ENCODE measurements at places on chromosomes 4 and X.

DNA sequence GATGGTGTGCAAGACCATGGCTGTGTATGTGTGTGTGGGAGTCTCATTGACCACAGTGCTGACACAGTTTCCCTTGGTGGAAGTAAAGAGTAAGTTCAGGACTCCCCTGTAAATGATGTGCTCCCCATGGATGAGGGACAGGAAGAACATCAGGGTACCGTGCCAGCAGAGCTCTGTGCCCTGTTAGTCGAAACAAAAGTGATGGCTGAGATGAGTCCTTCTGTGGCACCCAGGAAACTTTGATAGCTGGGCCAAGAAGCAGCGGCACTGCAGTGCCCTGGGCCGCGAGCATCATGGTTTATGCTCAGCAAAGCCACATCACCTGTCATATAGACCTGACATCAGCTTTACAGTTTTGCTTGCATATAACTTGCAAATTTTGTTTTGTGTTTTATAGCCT lies 61.4 kb upstream of the CLDN34 start:
- no peak for DNase-seq

- no peak for DNase-seq
Measured at GRCh38 chrX:71815906-71816156, 52.7 kb downstream of the CXorf49B start.

GRCh38 chr4:8262637-8263322 lies 6.8 kb upstream of the HTRA3 start:
- no peak for DNase-seq

DNA sequence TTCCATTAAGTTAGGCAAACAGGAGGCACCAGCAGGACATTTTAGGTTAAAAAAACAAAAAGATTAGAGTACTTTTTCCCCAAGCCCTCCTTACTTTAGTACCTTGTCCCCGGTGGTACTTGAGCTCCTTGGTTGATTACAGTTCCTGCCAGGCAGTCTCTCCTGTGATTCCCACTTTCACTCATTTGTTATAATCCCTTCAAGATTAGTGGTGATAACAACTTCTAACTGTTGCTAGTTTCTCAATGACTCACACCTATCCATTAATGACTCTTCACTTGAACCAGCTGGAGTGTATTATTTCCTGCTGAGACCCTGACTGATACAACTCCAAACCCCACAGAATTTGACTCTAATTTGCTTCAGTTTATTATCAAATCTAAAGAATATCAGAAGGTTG lies 765.0 kb upstream of the DIAPH2 start:
- DNase-seq = no peak

GRCh38 chr4:100428051-100428450 lies 89.8 kb downstream of the EMCN start:
- DNase-seq = no peak

DNA sequence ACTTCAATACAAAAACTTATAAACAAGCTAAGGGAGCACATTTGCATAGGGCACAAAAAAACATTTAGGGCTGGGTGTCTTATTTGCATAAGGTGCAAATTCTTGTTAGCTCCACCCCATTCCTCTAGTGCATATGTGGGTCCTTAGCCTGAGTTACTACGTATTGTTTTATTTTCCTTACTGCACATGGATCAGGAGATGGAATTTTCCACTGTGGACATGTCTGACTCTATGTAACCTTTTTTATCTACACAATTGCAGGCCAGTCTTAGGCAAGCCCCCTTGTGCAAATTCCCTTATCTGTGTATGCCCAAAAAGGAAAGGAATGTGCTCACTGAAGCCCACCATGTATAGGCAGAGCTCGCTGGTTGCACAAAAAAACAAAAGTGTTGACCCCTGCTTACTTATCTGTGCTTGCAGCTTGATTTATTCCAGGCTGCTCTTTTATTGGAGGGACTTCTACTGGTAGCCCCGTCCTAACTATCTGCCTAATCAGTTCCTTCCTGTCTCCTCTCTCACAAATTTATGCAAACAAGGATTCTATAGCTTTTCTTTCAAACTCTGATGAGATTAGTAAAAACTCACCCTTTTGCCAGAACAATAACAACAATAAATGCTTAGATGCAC lies 359.0 kb upstream of the MAGEB16 start:
- no peak for DNase-seq

GRCh38 chrX:120365320-120365719 lies 3.4 kb downstream of the ATP1B4 start:
- no peak for DNase-seq

GRCh38 chrX:41516999-41517765 lies 70.0 kb downstream of the NYX start:
- no peak for DNase-seq

GRCh38 chrX:27918799-27919198 lies 62.5 kb downstream of the DCAF8L1 start:
- DNase-seq = no peak

- no peak for DNase-seq
Measured at GRCh38 chrX:43121637-43122036, 343.7 kb upstream of the PPP1R2C start.

- no peak for DNase-seq
Measured at GRCh38 chr4:81421346-81422218, 50.1 kb downstream of the RASGEF1B start.

DNA sequence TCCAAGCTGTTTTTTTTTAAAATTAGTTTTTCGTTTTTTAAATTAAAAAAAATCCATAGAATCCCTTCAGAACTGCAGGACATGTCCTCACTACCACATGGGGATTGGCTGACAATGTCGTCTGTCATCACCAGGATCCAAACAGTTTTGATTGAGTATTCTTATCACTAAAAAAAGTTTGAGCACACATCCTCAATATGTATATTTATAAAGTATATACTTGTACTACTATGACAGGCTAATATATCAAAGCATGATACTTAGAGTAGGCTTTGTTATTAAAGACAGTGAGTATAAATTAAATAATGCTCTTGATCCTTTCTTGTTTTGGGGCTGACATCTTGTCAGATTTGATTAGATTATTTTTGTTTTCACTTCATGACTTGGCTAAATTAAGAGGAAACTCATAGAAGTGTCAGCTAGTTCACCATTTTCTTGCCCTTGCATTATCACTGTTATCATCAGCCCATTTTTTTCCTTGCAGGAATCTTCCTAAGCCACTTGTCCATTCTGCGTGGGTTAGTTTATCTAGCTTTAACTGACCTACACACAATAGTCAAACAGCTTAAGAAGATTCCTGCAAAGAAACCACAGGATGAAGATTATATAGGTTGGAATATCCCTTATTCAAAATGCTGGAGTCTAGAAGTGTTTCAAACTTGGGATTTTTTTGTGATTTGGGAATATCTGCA lies 92.8 kb downstream of the AMMECR1 start:
- no peak for DNase-seq

DNA sequence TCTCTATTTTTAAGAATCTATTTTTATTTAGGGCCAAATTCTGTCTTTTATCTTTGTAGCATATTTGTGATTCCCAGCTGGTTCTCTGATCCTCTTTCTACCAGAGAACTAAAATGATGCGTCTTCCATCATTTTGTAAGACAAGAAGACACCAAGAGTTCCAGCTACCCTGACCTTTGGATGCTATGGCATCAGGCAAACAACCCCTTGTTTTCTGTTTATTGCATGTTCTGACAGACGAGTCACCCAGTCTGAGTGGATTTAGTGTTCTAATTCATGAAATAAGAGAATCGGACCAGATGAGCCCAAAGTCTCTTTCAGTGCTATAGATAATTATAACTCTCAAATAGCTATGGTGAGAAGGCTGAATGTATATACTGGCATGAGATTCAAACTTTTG lies 69.7 kb downstream of the ZFYVE28 start:
- no peak for DNase-seq

- DNase-seq = no peak
Measured at GRCh38 chrX:151859481-151859880, 53.2 kb upstream of the MAGEA4 start.
